ENCODE measurements at places on chromosomes 13 and 19.

DNA sequence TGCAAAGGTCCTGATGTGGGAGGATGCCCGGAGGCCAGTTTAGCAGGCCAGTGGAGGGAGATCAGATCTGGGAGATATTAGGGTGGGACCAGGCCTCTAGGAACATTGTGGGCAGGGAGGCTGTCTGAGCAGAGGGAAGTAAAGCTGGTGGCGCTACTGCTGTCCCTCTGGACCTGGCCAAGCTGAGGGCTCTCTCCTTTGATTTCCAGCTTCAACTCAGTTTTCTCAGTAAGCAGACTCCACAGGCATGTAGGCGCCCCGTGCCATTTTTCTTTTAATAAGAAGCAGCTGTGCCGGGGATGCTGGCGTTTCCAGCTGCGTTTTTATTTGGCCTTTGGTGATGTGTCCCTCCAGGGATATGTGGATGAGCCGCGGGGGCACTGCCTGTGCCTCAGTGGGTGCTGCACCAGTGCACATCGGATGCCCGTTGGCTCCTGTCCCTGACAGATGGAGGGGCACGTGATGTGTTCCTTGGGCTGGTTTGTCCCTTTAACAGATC is 6.7 kb downstream of the DNM2 start:
- no peak for DNase-seq

DNA sequence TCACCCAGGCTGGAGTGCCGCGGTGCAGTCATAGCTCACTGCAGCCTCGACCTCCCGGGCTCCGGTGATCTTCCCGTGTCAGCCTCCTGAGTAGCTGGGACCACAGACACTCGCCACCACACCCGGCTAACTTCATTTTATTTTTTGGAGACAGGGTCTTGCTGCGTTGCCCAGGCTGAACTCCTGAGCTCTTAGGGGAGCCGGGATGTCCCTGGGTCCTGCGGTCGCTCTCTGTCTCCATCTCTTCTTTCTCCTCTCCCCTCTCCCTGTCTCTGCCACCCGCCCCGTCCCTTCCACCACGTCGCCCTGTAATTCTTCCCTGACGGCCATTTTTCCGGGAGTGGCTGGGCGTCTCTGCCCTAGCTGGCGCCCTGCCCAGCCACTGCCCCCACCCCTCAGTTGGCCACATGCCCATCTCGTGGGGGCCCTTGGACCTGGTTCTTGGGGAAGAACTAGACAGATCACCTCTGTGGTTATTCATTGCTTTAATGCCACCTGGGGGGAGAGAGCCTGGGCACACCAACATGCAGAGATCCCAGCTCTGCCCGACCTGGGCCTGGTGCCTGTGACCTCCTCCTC is 18.9 kb downstream of the ARID3A start:
- no peak for DNase-seq

GRCh38 chr13:76725211-76725610 is 161.0 kb downstream of the KCTD12 start:
- no peak for DNase-seq

GRCh38 chr13:111080642-111081041 is 34.5 kb upstream of the ARHGEF7 start:
- DNase-seq: no peak

GRCh38 chr13:86282442-86282841 is 483.2 kb upstream of the SLITRK6 start:
- DNase-seq: no peak

- no peak for DNase-seq
These were observed 180.4 kb downstream of the RBM26 start for GRCh38 chr13:79225487-79226232.

- DNase-seq: no peak
These were observed 14.1 kb upstream of the CCNA1 start for GRCh38 chr13:36418022-36418805.

DNA sequence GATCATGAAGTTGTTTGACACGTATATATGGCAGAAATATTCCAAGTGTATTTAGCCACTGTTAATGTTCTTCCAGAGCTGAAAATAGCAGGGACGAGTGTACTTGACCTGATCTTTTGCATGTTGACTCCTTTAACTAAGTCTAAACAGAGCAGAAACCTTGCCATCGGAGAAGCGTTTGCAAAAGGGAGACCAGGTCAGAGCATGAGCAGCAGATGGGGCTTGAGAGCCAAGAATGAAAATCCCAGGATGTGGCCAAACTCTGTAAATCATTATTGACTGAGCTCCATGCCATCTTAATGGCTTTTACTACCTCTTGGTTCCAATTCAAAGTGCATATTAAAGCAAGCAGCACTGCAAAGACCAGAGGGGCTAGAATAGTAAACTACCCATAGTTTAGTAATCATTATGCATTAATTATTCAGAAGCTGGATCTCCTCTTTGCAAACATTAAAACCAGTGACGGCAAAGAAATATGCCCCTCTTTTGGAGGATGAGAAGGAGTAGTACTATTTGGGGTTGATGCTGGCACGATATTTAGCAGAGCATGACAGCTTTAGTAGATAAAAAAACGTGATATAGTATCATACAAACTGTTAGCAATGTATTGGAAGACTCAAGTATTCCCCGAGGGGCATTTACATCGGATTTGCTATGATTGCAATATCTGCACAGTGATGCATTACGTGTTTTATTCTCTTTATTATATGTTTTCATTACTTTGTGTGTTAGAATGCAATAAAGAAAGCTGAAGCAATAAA is 55.7 kb downstream of the FAM216B start:
- no peak for DNase-seq

DNA sequence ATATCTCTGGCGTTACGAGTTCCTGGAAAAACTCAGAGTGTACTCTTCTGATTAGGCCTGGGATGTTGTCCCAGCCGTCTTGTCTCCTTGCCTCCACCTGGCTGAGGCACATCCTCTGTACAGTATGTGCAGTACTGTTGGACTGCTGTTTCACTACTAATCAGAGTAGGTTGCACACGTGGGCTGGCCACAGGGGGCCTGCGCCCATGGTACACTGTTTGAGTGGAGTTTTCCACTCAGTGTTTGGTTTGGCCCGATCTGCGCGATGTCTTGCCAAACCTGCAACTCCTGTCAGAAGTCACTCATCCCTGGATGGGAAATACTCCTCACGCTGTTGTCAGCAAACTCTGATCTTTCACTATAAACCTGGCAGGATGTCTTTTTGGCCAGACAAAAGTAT is 189.6 kb upstream of the CSNK1A1L start:
- DNase-seq: no peak

DNA sequence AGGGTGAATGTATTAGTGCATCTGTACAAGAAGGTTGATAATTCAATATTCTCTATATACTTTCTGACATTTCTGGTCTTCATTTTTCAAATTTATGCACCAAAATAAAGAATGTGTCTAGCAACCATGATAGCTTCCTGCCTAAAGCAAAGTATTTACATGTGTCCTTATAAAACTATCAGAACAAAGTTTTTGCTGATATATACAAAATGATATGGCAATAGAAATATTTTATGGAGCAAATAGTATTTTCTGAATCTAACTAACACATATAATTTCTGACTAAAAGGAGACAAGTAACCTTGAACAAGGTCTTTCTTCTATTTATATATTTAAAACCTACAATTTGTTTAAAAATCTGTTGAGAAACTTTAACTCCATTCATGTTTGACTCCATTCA is 184.9 kb downstream of the DIAPH3 start:
- DNase-seq: no peak

GRCh38 chr13:31793246-31793645 is 53.9 kb downstream of the RXFP2 start:
- no peak for DNase-seq

DNA sequence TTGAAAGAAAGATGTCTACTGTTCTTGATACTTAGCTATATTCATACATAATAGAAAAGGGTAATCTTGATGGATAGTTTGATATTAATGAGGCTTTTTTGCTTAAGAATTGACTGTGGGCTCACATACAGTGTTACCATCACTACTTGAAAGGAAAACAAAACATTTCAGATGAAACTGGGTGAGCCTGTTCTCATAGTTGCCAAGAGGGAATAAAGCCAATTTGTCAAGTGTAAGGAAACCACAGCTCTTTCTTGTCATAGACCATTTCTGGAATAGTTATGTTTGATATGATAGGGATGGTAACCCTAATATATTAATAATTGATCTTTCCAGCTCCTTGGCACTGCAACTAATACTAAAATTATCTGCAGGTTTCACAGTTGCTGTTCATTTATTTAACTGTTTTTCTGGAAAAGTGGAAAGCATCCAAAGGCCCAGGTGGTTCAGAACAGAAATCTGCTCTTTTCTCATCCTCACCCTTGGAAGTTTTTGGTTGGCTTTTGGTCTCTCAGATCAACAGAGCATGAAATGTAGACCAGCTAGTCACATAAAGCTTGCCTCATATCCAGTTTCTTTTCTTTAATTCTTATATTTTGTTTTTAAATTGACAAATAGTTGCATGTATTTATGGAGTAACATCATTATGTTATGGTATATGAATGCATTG is 43.2 kb downstream of the ARHGEF7 start:
- no peak for DNase-seq

DNA sequence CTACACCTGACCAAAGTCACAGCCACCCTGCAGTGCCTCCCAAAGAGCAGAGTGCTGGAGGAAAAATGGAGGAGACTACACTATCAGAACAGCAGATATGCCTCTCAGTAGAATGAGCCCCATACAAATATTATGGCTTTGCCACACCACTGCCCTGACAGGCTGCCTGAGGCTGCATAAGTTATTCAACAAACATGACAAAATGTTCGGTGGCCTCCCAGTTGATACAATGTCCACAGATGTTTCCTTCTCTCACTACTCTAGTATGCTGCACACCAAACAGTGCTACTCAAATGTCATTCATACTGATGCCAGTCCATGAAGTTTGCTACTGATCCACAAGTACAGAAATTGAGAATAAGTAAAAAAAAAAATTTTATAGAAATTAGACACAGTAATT is 41.0 kb downstream of the N4BP2L2 start:
- no peak for DNase-seq

GRCh38 chr13:112260108-112261055 is 115.8 kb upstream of the SPACA7 start:
- no peak for DNase-seq

DNA sequence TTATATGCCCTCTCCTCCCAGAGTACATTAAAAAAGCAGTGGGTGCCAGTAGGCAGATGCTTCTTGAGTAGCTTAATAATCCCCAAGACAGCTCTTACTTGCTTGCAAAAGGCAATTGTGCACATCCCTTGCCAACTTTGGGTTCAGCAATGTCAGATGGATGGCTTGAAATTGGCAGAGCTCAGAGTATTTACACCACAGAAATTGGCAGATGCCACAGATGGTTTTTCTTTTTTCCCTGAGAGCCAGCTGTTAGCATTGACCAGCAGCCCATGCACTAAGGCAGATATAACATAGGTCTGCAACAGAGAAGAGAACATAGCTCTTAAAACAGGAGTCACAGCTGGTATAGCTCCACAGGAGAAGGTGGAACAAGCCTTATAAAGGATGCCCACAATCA is 18.4 kb upstream of the RNASEH2B start:
- no peak for DNase-seq

DNA sequence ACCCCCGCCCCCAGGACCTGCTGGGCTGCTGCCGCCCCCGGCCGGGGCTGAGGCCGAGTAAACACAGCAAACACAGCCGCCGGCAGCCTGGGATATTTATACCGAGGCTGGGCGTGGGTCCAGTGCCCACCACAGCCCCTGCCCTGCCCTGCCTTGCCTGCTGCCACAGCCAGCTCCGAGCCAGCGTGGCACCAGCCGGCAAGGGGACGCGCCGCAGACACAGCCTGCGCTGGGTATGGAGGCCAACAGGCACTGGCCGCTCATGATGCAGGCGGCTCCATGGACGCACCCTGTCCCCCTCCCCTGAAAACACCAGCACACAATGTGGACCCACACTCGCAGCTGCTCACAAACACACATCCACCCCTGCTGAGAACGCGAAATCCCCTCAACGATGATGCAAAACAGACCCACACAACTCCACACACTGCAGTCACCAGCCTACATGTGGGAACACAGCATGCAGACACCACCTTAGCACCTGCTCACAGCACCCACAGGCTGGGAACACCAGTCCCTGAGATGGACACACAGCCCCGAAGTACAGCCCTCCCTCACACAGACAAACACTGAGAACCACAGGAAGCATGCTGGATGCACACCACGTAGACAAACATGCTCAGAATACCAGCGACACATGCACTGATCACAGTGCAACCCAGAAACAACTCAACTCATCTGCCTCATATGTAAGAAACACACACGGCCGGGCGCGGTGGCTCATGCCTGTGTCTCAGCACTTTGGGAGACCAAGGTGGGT is 16.2 kb downstream of the CCDC97 start:
- DNase-seq: peak; percentile 49

Measured in activated B cell treated with CpG ODN at 0.5 μM for 24 hours (primary cell).